ENCODE measurements at places on chromosomes 5 and 9.

DNA sequence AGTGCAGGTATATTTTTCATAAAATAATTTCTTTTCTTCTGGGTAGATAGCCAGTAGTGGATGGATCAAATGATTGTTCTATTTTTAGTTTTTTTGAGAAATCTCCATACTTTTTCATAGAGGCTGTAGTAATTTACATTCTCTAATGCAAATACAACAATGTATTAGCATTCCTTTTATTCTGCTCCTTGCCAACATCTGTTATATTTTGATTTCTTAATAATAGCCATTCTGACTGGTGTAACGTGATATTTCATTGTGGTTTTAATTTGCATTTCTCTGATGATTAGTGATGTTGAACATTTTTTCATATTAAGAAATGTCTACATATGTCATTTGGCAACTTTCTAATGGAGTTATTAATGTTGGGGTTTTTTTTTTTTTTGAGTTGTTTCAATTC is 27.2 kb upstream of the SLC36A2 start:
- DNase-seq, result no peak

- no peak for DNase-seq
Measured at GRCh38 chr5:6482735-6483134, 34.1 kb downstream of the UBE2QL1 start.

DNA sequence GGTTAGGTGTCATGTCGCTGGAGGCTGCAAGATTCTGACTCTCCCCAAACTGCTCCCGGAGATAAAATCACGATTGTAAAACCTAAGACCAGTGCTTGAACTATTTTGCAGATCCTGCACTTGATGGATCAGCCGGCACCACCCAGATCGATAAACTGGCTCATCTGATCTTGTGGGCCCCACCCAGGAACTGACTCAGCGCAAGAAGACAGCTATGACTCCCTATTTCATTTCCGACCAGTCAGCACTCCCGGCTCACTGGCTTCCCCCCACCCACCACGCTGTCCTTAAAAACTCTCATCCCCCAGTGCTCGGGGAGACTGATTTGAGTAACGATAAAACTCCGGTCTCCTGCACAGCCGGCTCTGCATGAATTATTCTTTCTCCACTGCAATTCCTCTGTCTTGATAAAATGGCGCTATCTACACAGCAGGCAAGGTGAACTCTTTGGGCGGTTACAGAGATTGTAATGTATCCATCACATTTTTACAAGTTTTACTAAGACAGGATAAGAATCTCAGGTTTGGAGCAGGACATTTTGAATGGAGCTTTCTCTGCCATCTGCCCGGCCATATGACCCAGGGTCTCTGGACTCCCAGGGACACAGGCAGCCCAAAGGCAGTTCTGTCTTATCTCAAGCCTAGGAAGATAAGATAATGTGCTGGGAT is 10.6 kb upstream of the PPP1R26 start:
- no peak for DNase-seq

GRCh38 chr5:93578813-93579691 is 2.0 kb downstream of the NR2F1-AS1 start:
- DNase-seq, result peak; percentile 26

DNA sequence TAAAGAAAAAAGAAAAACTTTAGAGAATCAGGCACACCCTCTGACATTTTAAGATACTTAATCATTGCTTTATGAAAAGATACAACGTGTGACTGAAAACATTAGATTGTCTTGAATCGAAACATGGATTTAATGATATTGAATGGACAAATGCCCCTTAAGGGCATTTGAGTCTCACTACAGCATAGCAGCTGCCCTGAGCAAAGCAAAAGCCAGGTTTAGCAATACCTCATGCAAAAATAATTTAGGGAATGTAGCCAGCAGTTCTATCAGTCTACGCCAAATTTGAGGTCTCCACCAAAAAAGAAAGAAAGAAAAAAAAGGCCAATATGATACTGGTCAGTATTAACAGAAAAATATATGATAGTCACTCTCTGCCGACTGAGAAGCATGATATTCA is 56.6 kb upstream of the LMNB1 start:
- no peak for DNase-seq

DNA sequence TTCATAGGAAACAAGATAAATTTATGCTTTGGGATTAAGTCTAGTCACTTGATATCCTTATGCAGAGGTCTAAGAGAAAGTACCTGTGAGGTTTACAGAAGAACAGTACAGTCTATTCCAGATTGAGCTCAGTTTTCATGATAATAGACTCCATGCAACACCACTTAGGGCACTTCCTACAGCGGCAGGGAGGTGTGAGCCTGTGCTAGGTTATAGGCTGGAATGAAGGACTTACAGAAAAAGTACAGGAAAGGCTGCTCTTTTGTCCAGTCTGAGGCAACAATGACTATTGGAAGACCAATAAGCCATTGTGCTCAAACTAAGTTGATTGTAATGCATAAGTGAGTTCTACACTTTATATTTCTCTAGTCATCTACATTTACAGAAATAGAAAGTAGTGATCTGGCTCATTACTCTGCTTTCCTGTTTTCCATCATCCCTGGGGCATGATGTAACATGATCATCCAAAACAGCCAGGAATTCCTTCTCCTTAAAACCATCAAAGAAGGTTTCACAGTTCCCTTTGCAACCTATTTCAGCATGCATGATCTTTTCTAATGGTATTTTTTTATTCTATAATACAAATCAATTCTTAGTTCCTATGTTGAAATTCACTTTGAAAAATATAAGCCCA is 322.8 kb downstream of the SLF1 start:
- DNase-seq, result no peak

DNA sequence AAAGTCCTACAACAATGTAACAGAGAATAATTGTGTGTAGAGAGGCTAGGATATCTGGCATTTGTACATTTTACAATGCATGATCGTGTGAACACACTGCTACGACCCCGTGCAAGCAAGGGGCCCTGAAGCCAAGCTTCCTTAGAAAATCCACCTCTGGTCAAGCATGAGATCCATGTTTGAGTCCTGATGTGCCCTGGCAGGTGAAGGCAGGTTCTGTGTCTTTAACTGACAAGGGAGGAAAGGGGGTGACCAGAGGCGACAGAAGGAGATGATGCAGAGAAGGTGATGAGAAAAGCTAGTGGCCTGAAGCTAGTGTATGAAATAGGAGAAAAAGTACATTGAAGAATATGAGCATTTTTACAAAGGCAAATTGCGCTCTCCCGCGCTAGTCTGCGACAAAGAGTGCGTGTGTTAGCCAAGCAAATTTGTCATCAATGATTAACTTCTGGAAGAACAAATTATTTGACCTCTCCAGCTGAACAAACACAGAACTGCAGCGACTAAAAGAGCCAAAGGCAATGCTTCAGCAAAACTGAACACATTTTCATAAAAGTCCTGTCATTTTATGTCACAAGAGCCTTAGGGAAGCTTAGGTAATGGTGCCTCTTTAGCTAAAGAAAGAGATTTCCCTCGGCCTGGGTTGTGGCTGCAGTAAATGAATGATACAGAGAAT is 101.7 kb upstream of the DAPK1 start:
- no peak for DNase-seq

GRCh38 chr5:57666582-57666981 is 184.0 kb upstream of the ACTBL2 start:
- no peak for DNase-seq

- DNase-seq, result no peak
Measured at GRCh38 chr9:20844916-20845315, 160.9 kb downstream of the FOCAD start.

GRCh38 chr5:61837788-61838187 is 468.2 kb upstream of the KIF2A start:
- DNase-seq, result no peak

- no peak for DNase-seq
Measured at GRCh38 chr5:92991581-92992067, 589.4 kb downstream of the NR2F1-AS1 start.

- DNase-seq, result no peak
Measured at GRCh38 chr5:61389609-61390008, 57.6 kb downstream of the ZSWIM6 start.

DNA sequence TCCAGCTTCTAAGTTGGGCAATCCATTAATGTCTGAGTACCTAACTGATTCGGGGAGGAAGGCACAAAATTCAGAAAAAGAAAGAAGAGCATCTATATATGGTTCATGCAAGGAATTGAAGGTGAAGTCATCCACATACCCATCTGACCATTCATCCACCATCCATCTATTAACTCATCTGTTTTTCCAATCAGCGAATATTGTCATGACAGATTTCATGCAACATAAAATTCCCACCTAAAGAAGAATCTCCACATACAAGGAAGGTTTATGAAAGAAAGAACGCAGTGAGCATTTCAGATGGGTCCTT is 164.7 kb downstream of the GRIA1 start:
- DNase-seq, result no peak

GRCh38 chr9:112784020-112784785 is 33.6 kb downstream of the SNX30 start:
- no peak for DNase-seq

DNA sequence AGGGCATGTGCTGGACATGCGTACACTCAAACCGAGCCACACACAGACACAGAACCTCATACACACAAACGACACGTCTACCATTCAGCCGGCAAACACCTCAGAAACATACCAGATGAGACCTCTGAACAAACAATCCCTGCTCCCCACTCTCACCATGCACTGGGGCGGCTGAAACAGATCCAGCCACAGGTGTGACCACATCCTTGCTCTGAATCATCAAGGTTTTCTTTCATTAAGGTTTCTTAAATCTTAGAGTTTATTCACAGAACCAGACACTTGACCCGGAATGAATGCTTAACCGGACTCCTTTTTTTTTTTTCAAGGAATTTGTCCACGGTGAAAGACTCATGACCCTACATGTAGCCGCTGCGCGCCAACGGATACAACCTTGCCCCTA is 26.2 kb downstream of the TERT start:
- no peak for DNase-seq
